ENCODE measurements at places on chromosomes 2 and 18.

DNA sequence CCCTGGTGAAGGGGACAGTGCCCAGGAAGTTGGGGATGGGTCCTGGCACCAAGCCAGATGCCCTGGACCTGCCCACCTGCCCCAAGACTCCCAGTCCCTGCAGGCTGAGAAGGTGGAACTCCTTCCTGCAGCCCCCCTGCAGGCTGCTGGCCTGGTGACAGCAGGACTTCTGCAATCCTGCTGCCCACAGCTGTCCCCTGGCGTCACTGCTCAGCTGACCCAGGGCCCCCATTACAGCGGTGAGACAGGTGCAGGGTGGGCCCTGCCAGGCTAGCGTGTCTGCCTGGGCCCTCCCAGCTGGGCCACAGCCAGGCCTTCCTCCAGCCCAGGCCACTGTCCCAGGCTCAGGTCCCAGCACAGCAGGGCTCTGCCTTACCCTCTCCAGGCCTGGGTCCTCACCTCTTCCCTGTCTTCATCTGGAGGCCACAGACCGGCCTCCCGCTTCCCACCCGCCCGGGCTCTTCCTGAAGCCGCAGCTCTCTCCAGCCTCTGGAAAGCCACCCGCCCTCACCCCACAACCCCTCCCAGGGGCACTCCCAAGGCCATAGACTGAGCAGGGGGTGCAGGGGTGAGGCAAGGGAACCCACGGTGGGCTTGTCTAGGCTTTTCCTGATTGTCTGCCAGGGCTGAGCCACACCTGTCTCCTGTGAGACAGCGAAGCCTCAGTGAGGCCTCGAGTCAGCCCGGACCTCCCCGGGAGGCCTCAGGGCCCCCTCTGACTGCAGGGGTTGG lies 8.8 kb upstream of the ERFE start:
- DNase-seq, result no peak

- DNase-seq, result no peak
Measured at GRCh38 chr2:102137138-102137537, 5.4 kb upstream of the IL1R1 start.

DNA sequence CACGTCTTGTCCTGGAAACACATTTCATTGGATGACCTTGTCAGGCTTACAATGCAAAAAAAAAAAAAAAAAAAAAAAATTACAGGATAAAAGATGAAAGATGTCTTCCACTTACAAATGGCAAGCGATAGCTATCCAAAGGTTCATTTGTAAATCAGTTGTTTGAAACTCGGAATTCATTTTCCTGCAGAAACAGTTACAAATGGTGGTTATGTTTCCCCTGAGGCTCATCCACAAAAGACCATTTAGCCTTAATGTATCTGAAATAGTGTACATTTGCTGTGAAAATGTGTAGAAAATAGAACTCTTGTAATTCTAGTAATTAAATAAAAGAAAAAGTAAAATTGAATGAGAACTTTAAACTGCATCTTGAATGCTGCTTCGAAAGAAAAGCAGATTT lies 25.9 kb downstream of the DPP10 start:
- DNase-seq, result no peak

DNA sequence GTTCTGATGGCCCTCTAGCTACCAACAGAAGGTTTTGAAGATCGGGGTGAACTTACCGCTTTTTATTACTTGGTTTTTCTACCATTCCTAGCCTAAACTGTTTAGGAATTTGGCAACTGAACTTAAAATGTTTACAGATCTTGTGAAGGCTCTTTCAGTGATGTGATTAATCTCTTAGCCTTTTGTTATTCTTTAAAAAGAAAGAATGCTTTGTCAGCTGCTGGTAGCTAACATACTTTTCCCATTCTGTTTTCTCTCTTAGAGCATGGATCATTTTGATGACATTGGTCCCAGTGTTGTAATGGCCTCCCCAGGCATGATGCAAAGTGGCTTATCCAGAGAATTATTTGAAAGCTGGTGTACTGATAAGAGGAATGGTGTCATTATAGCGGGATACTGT lies 18.1 kb downstream of the CPSF3 start:
- no peak for DNase-seq

- DNase-seq, result no peak
Measured at GRCh38 chr2:173851141-173851641, 114.0 kb downstream of the SP3 start.

- DNase-seq, result no peak
Measured at GRCh38 chr2:60484133-60484645, 69.3 kb downstream of the BCL11A start.

GRCh38 chr2:9191041-9191481 lies 15.6 kb upstream of the ASAP2 start:
- no peak for DNase-seq

- DNase-seq, result no peak
Measured at GRCh38 chr2:162795312-162795711, 43.3 kb downstream of the KCNH7 start.
